ENCODE measurements at places on chromosomes 12 and 14. TPM values are rescaled to one million over a fixed set of nuclear protein-coding genes. Genes with fewer than 3 reads are reported as not detected.

Gene PRB2
- not detected for total RNA-seq

Gene GPR84
- total RNA-seq, result not detected

Gene KRT78
- not detected for total RNA-seq

Gene BTG1
- total RNA-seq, result 7.1 TPM

Gene PMCH
- total RNA-seq, result not detected

All from smooth muscle cell of bladder (primary cell).